NCI-H1105 (cell line): ENCODE measurements at places on chromosomes 2 and 18.

DNA sequence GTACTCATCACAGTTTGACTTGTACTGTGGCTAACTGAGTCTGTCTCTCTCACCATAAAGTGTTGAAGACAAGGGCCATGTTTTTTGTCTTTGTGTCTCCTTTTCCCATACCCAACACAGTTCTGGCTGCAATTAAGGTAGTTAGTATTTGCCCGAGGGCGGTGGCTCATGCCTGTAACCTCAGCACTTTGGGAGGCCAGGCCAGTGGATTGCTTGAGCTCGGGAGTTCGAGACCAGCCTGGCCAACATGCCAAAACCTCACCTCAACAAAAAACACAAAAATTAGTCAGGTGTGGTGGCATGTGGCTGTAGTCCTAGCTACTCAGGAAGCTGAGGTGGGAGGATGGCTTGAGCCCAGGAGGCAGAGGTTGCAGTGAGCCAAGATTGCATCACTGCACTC is 6.9 kb upstream of the KIF3C start:
- no peak for DNase-seq

- DNase-seq: no peak
Measured at GRCh38 chr18:59460072-59460420, 101.0 kb upstream of the LMAN1 start.

DNA sequence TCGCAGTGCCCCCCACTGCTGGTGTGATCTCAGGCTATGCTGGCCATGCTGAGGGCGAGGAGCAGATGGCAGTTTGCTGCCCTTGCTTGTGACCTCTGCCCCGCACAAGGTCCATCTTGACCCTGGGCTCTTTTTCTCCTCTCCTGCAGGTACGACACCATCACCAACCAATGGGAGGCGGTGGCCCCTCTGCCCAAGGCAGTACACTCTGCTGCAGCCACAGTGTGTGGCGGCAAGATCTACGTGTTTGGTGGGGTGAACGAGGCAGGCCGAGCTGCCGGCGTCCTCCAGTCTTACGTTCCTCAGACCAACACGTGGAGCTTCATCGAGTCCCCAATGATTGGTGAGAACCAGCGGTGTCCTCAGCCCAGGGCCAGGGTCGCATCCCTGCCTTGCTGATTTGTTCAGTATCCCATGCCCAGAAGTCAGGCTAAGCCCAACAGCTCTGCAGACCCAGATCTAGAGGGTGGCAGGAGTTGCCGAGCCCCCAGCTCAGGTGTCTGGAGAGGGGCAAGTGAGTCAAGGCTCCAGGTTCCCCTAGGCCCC is 223.8 kb downstream of the ATAD2B start:
- no peak for DNase-seq

DNA sequence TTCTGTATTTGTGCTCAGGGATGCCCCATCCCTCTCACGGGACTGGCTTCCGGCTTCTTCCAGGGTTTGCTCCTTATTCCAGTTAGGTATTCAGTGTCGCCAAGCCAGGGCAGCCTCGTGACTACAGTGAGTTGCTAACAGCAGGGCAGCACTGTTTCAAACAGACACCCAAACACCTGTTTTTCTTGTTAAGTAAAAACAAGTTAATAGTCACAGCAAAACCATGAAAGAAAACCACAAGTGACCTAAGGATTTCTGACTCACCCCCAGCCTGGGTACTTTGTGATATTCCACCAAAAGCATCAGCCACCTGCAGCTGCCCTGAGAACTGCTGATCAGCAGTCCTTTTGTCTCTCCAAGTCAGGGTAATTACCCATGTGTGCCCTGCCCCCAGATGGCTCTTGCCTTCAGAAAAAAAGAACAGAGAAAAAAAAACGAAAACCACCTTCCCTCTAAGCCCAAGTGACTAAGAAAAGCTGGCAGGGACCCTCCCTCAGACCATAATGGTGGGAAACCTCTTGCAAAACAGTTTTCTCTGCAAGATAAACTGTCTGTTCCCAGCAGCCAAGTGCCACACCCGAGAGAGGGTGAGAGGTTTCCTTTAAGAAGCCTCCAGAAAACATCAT is 178.2 kb downstream of the ANAPC1 start:
- DNase-seq: peak; percentile 74

- no peak for DNase-seq
Measured at GRCh38 chr18:75586130-75586889, 158.8 kb upstream of the SMIM21 start.

DNA sequence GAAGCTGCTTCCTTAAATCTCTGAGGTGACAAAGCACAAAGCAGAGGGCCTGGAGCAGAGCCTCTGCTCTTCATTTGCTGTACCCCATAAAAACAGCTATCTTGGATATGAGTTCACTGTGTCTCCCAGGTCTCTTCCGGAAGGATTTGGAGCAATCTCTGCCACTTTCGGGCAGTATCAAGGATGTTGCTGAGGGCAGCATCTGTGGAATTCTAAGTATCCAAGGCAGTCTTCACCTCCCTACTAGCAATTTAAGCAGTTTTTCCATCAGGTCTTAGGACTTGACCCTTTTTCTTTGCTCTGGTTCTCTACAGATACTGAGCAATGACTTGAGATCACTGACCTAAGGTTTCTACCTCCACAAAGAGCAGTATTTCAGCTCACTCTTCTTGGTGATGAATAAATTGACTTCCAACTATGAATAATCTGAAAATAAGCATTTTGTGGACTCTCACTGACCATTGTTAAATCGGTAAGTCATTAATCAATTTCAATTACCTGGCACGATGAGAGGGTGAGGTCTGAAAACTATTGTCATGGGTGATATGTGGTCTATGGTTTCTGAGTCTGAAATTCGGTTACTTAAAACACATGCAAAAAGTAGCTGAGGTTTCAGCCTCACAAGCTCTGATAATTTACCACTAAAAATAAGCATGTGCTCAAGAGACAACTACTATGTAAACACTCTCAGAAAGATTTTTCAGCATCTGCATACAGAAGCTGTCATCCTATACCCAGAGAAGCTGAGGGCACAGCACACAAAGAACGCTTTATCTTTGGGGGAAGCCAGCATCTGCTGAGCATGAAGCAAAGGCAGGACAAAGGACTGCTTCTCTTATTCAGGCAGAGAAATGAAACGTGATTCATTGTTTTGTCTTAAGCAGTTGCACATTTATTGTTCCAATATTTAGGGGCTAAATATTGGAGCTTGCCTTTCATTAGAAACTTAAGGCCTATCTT is 32.1 kb upstream of the SPATS2L start:
- no peak for DNase-seq

DNA sequence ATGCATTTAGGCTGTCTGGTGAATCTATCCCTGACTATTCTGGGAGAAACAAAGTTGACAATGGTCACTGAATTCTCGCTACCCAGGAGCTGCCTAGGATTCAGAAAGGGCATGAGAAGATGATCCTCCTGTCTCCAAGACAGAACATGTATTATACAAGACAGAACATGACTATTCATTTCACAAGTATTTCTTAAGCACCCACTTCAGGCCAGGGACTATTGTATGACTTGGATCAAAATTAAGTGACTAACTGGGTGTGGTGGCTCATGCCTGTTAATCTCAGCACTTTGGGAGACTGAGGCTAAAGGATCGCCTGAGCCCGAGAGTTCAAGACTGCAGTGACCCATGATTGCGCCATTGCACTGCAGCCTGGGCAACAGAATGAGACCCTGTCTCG is 235.8 kb upstream of the RAB12 start:
- no peak for DNase-seq

DNA sequence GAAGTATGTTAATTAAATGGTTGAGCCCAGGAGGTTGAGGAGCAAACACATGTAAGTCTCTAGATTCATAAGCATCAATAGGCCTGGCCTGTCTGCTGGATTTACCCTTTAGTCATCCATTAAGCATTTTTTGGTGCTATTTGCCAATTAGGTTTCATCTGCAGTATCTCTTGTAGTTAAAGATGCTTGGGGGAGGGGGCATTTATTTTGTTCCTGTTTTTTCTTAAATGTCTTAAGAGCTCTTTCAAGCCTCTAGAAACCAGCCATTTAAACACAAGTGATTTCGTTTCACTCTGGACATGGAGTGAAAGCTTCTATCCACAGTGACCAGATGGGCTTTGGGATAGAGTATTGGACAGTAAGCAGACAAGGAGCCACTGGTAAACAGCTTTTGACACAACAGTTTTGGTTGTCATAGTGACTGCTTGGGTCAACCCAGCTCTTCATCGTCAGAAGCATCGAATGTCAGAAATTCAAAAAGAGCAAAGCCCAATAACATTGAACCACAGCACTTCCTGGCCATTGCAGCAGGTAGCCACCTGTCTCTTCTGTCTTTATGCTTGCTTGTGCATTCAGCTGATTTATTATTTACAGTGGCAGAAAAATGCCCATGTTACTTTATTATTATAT is 4.9 kb downstream of the QPCT start:
- DNase-seq: no peak

DNA sequence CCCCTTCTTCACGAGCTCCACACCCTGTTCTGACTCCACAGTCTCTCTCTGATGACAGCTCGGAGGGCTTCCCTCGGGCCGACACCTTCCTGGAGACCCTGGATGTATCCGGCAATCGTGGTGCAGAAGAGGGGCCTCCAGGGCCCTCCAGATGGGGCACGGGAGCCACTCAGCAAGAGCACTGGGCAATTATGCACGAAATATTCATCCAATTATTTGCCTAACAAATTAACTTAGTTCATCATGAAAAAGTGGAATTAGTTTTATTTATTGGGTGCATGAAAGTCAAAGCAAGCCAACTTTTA is 277.3 kb upstream of the HDAC4 start:
- no peak for DNase-seq

GRCh38 chr2:219000569-219000960 is 7.3 kb upstream of the CRYBA2 start:
- no peak for DNase-seq

- no peak for DNase-seq
Measured at GRCh38 chr18:72539901-72540300, 4.2 kb downstream of the CBLN2 start.

DNA sequence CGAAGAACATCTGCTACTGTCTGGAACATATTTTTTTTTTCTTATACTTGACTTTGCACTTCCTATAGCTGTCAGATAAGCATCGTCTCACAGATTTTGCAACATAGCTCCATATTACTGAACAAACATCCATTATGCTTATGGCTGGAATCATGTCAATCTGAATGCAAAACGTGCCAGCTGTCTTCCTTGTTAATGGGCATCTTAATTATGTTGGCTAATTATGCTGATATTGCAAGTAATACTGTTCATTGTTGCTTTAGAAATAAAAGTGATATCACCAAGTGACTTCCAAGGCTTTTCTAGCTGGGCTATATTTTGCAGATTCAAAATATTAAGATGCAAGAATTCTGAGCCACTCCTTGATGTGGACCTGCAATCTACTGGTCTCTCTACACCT is 176.8 kb downstream of the ARL4C start:
- peak; percentile 9 for DNase-seq

- no peak for DNase-seq
Measured at GRCh38 chr2:172169611-172170010, 66.9 kb upstream of the DLX2 start.

DNA sequence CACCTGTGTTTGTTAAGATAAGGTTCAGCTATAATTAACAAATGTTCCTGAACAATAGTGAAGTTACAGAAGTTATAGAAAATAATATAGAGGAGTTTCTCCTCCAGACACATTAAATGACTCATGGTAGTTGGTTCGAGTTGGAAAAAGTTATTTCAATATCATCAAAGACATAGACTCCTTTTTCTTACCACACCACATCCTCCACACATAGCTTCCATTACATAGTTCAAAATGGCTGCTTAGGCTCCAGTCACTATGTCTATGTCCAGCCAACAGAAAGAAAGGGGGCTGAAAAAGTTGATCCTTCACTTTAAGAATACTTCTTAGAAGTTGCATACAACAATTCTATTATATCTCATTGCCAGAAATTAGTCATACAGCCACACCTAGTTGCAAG is 50.7 kb downstream of the DYNAP start:
- DNase-seq: no peak

GRCh38 chr18:59267503-59268126 is 5.6 kb downstream of the RAX start:
- DNase-seq: peak; percentile 15

- DNase-seq: no peak
Measured at GRCh38 chr2:213069531-213069930, 81.9 kb downstream of the IKZF2 start.
